Caco-2 (cell line): ENCODE measurements at places on chromosomes 13 and 19.

GRCh38 chr19:35353635-35354034, 4.6 kb upstream of the FFAR3 start:
- peak; percentile 20 for DNase-seq

GRCh38 chr13:50691681-50692263, 151.7 kb downstream of the DLEU7 start:
- DNase-seq: no peak

GRCh38 chr13:31697290-31697689, 42.0 kb upstream of the RXFP2 start:
- no peak for DNase-seq

DNA sequence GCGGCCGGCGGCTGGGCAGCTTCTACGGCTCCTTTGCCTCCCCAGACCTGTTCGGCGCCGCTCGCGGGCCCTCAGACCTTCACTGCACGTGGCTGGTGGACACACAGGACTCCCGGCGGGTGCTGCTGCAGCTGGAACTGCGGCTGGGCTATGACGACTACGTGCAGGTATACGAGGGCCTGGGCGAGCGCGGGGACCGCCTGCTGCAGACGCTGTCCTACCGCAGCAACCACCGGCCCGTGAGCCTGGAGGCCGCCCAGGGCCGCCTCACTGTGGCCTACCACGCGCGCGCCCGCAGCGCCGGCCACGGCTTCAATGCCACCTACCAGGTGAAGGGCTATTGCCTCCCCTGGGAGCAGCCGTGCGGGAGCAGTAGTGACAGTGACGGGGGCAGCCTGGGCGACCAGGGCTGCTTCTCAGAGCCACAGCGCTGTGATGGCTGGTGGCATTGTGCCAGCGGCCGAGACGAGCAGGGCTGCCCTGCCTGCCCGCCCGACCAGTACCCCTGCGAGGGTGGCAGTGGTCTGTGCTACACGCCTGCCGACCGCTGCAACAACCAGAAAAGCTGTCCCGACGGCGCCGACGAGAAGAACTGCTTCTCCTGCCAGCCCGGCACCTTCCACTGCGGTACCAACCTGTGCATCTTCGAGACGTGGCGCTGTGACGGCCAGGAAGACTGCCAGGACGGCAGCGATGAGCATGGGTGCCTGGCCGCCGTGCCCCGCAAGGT, 11.6 kb downstream of the LRP3 start:
- no peak for DNase-seq

- no peak for DNase-seq
Observed at GRCh38 chr13:32528358-32528757, 10.2 kb downstream of the N4BP2L2 start.

GRCh38 chr19:55700813-55701212, 25.8 kb downstream of the EPN1 start:
- peak; percentile 19 for DNase-seq

- no peak for DNase-seq
Observed at GRCh38 chr13:109873351-109874123, 87.2 kb upstream of the IRS2 start.

DNA sequence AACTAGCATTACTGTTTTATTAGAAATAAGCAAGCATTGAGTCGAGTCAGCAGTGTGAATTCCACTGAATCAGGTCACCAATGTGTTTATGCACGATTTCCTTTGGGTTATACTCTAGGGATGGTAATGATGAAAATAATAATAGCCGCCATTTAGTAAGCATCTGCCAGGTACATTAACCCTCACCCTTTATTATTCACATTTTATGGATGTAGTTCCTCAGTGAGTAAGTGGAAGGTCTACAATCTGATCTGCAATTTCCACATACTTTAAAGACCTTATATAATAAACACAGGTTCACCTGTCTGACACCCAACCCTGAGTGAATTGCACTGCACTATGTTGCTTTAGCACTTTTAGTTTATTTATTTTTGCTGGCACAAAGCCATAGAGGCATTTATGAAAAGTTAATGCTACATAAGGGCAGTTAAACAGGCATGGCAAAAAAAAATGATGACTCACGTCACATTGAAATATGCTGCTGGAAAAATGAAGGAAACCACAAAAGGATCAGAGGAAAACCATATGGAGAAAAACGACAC, 122.4 kb downstream of the TRPC4 start:
- DNase-seq: no peak

GRCh38 chr13:20901668-20902437, 693 bp downstream of the XPO4 start:
- DNase-seq: peak; percentile 71

GRCh38 chr13:97344265-97345175, 89.4 kb upstream of the RAP2A start:
- DNase-seq: peak; percentile 69

GRCh38 chr13:29436291-29436690, 159.2 kb downstream of the SLC7A1 start:
- no peak for DNase-seq

- no peak for DNase-seq
Observed at GRCh38 chr19:1861599-1862031, 1.8 kb downstream of the KLF16 start.

GRCh38 chr19:17328517-17329365, 5.9 kb downstream of the ANO8 start:
- no peak for DNase-seq

GRCh38 chr19:3129112-3129511, 6.7 kb upstream of the GNA15 start:
- peak; percentile 29 for DNase-seq

- DNase-seq: no peak
Observed at GRCh38 chr13:24083141-24083540, 77.4 kb upstream of the SPATA13 start.

GRCh38 chr19:17748884-17749638, 2.2 kb upstream of the FCHO1 start:
- DNase-seq: no peak

DNA sequence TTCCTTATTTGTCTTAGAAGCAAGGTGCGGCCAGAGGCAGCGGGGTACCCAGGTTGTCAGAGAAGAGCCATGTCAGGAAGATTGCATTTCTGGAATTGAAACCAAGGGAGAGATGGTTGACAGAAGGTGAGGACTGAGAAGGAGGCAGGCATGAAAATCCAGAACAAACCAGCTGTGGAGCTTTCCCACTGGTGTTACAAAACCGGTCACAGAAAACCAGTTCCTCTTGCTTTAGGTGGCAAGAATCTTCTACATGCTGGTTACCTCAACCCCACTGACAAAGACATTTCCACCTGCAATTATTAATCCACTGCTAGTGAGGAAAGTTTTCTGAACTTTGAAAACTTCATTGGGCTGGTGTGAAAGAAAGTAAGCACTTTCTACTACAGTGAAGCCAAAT, 64.0 kb upstream of the MED4 start:
- no peak for DNase-seq

DNA sequence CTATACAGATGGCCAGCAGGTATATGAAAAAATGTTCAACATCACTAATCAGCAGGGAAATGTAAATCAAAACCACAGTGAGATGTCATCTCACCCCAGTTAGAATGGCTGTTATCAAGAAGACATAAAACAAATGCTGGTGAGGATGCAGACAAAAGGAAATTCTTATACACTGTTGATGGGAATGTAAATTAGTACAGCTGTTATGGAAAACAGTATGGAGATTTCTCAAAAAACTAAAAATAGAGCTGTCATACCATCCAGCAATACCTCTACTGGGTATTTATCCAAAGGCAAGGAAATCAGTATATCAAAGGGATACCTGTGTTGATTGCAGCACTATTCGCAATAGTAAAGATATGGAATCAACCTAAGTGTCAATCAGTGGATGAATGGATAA, 22.9 kb downstream of the COG3 start:
- DNase-seq: no peak

DNA sequence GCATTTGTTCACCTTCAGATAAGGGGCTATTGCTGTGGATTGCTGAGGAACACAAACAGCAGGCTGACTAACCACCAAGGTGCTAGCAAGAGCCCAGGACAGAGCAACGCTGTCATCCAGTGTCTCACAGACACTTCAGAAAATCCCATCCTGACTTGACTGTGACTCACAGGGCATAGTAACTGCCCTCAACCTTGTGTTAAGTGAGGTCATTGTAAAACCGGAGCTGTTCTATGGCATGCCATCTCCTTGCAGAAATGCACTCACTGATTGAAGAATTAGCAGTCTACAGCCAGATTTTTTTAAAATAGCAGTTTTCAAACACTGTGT, 51.1 kb downstream of the TNFRSF19 start:
- peak; percentile 60 for DNase-seq

DNA sequence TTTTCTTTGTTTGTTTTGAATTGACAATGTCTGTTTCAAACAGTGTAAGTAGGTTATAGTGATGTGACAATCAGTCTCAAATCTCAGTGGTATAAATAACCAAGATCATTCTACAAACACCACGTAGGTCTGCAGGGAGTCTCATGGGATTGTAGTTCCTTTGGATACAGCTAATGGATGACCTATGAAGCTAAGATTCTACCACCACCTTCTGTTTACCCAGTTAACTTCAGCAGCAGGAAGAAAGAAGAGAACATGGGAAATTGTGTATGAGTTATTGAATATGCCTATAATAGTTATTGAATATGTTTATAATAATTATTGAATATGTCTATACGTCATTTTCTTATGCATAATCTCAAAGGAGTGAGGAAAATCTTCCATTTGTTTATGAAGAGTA, 63.9 kb upstream of the SLITRK5 start:
- DNase-seq: no peak

GRCh38 chr13:35994131-35994966, 136.8 kb downstream of the DCLK1 start:
- no peak for DNase-seq

DNA sequence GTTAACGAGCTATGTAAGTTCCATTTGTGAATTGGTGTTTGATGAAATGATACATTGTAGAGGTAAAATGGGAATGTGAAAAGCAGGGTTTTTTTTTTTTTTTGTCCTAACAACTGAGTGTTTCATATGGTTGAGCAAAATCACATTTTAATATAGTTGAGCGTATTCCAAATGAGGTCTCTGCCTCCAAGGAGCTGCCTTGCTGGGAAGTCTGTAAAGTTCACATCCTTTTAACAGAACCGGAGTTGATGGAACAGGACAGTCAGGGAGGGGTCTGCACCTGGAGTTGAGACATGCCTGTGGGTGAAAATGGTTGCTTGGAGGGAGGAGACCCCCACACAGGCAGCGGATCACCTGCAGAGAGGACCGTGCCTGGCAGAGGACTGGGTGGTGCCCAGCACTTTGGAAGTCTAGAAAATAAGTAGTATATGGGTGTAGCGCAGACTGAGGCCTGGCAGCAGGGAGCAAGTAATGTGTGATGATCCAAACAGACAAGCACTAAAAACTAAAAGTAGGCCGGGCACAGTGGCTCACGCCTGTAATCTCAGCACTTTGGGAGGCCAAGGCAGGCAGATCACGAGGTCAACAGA, 75.2 kb upstream of the UBAC2 start:
- no peak for DNase-seq

- peak; percentile 47 for DNase-seq
Observed at GRCh38 chr19:35216833-35217648, 11.5 kb downstream of the FAM187B start.

DNA sequence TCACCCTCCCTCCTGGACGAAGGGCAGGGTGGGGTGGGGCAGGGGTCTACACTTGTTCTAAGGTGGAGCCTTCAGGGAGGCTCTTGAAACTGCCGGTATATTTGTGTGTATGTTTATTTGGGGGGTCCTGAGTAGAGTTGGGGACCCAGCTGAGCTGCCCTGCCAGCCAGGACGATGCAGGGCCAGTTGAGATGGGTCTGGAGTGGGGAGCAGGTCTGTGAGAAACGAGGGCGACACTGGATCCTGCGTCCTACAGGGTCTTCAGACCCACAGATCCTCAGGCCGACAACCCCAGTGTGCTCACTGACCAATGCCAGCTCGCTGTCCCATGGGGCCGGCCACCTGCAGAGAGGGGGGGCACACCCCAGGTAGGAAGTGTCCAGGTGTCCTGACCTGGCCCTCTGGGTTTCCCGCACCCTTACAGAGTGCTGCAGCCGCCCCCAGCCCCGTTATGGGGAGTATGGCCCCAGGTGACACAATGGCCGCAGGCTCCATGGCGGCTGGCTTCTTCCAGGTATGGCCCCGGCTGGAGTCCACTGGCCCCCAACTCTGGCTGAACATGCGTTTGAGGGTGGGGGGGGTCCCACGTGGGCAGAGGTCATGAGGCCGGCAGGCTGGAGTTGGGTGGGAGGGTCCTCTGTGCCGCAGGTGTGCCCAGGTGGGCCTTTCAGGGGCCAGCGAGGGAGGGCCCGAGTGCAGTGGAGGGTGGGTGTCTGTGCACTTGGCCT, 7.4 kb downstream of the ISYNA1 start:
- DNase-seq: no peak

DNA sequence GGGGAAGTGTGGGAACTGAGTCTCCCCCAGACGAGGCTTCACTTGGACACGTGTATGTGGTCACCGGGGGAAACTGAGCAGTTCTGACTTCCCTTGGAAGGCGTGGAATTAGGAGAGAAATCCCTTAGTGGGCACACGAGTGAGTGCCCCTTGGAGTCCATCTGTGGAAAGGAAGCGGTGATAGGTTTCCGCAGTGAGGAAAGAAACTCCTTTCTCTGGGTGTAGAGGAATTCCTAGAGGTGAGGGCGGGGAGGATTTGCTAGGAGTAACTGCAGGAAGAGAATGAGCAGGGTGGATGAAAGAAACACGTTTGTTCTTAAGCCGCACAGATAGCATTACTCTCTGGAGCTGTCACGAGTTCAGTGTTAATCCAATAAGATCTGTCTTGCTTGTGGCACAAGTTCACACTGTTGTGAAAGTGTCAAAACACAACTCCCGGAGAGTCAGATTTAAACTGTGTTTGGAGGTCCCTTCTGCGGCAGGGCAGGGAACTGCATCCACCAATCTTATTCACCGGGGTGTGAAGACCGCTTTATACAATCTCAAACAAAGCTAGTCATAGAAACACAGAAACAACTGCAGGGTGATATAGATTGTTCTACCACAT, 1.2 kb downstream of the KL start:
- DNase-seq: peak; percentile 56

DNA sequence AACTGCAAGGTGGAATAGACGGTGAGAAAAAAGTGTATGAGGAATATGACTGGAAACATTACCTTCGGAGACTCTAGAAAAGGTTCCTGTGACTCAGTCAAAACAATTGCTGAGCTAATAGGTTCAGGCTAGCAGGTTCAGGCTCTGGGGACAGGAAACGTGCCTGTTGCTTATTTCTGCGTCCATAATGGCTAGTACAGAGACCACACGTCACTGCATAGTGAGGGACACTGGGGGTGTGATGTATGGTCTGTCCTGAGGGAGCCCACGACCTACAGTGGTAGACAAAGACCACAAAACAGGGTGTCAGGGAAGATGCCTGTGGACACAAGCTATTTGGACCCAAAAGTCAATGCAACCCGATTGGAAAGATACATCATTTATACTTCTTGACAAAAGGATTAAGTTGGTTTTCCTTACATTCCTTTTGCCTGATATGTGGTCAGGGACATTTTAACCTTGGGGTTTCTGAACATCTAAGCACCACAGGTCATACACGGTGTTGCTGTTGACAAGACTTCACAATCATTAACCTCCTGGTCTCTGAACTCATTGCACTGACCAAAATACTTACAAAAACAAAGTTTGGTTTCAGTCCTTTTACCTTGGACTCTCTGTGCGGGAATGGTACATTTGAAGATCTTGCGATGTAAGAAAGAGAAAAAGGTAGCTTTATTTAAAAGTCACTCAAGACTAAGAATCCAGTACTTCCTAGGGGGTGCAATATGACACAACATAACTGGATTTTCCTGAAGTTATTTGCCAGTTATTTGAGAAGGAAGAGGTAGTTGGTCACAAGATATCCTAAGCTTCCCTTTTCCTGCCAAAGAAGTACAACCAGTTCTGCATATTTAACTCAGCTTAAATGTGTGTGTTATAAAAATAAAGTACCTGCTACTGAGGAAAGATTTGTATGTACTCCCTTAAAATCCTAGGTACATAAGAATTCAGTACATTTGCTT, 20.0 kb downstream of the CRYL1 start:
- no peak for DNase-seq

- DNase-seq: peak; percentile 24
Observed at GRCh38 chr19:19113040-19113626, 25.1 kb downstream of the TMEM161A start.
